ENCODE measurements at places on chromosomes 2 and 18.

DNA sequence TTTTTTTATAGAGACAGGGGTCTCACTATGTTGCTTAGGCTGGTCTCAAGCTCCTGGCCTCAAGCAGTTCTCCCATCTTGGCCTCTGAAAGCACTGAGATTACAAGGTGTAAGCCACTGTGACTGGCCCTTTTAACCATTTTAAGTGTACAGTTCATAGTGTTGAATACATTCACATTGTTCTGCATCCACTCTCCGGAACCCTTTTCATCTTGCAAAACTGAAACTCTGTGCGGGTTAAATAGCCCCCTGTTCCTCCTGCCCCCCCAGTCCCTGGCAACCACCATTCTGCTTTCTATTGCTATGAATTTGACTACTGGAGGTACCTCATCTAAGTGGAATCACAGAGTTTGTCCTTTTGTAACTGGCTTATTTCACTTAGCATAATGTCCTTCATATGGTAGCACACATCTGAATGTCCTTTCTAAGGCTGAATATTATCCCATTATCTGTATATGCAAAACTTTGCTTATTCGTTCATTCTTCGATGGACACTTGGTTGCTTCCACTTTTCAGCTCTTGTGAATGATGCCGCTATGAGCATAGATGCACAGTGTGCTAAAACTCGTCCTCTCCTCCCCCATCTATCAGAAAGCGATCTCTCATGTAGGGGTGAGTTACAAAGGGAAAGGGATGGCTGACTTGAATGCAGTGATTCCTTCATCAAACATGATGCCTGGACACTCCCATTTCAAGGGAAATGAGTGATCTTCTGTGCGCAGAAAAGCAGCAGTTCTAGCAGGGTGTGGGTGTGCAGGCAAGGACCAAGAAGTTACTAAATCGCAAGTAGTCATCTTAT is 30.2 kb downstream of the CABLES1 start:
- H3K27me3 ChIP-seq: peaks cover 43% of the 10 kb centered on the region
- no peaks in the 10 kb centered on the region for H3K36me3 ChIP-seq
- H3K27ac ChIP-seq: no peak overlapping the region
- H3K4me1 ChIP-seq: no peaks in the 10 kb centered on the region

DNA sequence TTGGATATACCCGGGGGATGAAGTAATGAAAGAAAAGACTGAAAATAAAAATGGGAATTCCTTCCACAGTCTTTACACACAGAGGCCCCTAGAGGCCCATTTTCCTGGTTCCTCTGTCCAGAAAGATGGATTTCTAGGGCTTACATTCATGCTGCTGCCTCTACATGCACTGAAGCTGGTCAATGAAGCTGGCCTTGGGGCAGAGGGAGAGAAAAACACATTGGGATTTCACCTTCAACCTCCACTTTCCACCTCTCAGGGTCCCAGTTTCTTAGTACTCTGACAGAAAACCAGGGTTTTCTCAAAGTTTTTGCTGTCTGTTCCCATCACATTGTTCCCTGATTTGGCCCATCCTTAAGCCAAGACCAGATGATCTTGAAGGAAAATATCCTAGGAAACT is 154.6 kb upstream of the ZSWIM2 start:
- H3K27ac ChIP-seq: no peak overlapping the region
- H3K27me3 ChIP-seq: no peaks in the 10 kb centered on the region
- no peak overlapping the region for H3K4me3 ChIP-seq
- H3K36me3 ChIP-seq: peaks cover 2% of the 10 kb centered on the region
- no peaks in the 10 kb centered on the region for H3K4me1 ChIP-seq

GRCh38 chr2:114949228-114949804 is 506.9 kb downstream of the DPP10 start:
- no peaks in the 10 kb centered on the region for H3K4me1 ChIP-seq
- no peaks in the 10 kb centered on the region for H3K27me3 ChIP-seq
- H3K36me3 ChIP-seq: no peaks in the 10 kb centered on the region
- H3K4me3 ChIP-seq: no peak overlapping the region
- no peak overlapping the region for H3K27ac ChIP-seq

DNA sequence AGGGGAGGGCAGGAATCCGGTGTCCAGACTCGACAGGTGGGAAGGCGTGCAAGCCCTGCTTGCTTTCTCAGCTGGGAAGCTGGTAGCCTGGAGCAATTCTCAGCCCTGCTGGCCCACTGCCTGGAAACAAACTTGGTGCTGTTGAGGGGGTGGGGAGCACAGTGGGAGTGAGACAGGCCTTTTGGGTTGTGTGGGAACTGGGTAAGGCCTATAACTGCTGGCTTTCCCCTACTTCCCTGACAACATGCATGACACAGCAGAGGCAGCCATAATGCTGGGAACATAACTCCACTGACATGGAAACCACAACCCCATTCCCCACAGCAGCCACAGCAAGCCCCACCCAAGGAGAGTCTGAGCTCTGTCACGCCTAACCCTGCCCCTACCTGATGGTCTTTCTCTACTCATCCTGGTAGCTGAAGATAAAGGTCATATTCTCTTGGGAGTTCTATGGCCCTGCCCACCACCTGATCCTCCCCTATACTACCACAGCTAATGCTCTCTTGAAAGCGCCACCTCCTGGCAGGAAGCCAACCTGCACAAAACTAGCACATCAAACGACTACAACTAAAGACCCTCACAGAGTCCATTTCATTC is 122.9 kb upstream of the ACVR1C start:
- H3K4me3 ChIP-seq: no peak overlapping the region
- H3K27me3 ChIP-seq: no peaks in the 10 kb centered on the region
- peaks cover 10% of the 10 kb centered on the region for H3K4me1 ChIP-seq
- H3K36me3 ChIP-seq: peaks cover 14% of the 10 kb centered on the region
- DNase-seq: no peak

DNA sequence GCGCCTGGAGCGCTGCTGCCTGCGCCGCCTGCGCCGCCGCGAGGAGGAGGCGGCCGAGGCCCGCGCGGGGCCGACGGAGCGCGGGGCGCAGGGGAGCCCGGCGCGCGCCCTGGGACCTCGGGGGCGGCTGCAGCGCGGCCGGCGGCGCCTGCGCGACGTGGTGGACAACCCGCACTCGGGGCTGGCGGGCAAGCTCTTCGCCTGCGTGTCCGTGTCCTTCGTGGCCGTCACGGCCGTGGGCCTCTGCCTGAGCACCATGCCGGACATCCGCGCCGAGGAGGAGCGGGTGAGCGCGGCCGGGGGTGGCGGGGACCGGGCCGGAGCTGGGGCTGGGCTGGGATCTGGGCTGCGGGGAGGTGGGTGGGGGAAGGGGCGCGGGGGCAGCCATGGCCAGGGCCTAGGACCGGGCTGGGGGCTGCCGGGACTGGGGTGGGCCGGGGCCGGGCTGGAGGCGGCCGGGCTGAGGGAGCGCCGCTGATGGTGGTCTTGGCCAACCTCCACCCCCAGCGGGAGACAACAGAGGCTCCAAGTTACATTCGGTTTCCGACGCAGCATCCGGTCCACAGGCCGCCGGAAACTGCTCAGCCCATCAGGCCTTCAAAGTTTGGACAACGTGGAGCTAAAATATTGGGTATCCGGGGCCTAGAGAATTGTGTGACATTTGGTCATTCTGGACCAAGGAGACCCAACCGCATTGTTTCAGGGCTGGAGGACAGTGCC is 66.4 kb downstream of the KCNG2 start:
- H3K27me3 ChIP-seq: peaks cover 3% of the 10 kb centered on the region
- peaks cover 2% of the 10 kb centered on the region for H3K36me3 ChIP-seq
- H3K4me3 ChIP-seq: no peak overlapping the region
- H3K4me1 ChIP-seq: no peaks in the 10 kb centered on the region
- H3K27ac ChIP-seq: no peak overlapping the region
- no peak for DNase-seq

- DNase-seq: no peak
- peaks cover 3% of the 10 kb centered on the region for H3K36me3 ChIP-seq
- H3K4me1 ChIP-seq: peaks cover 8% of the 10 kb centered on the region
- peaks cover 80% of the 10 kb centered on the region for H3K27me3 ChIP-seq
- no peak overlapping the region for H3K27ac ChIP-seq
- no peak overlapping the region for H3K4me3 ChIP-seq
Measured at GRCh38 chr2:237862528-237862895, 3.1 kb downstream of the RAMP1 start.

GRCh38 chr18:12890964-12891363 is 6.9 kb upstream of the PTPN2 start:
- no peak overlapping the region for H3K4me3 ChIP-seq
- DNase-seq: no peak
- H3K4me1 ChIP-seq: peaks cover 19% of the 10 kb centered on the region
- H3K27ac ChIP-seq: no peak overlapping the region
- H3K27me3 ChIP-seq: no peaks in the 10 kb centered on the region

DNA sequence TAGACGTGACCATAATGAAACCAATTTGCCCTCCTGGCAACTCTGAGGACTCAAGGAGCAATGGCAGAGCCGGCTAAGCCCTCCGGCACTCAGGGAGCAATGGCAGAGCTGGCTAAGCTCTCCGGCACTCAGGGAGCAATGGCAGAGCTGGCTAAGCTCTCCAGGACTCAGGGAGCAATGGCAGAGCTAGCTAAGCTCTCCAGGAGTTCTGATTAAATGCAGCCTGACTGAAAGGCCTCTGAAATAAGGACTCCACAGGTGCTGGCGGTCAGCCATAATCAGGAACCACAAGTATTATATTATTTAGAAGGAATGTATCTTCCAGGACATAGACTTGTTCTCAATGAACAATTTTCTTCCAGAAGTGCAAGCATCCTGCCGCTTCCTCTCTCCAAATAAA is 65.2 kb downstream of the C2orf76 start:
- H3K27ac ChIP-seq: no peak overlapping the region
- H3K4me3 ChIP-seq: no peak overlapping the region
- H3K4me1 ChIP-seq: no peaks in the 10 kb centered on the region
- no peak for DNase-seq
- no peaks in the 10 kb centered on the region for H3K27me3 ChIP-seq
- H3K36me3 ChIP-seq: no peaks in the 10 kb centered on the region

GRCh38 chr2:205658572-205658971 is 23.7 kb upstream of the NRP2 start:
- H3K4me3 ChIP-seq: no peak overlapping the region
- H3K4me1 ChIP-seq: no peaks in the 10 kb centered on the region
- H3K27ac ChIP-seq: no peak overlapping the region
- no peak for DNase-seq

GRCh38 chr2:172193331-172194089 is 90.8 kb upstream of the DLX2 start:
- H3K4me3 ChIP-seq: no peak overlapping the region
- peaks cover 6% of the 10 kb centered on the region for H3K4me1 ChIP-seq
- no peak overlapping the region for H3K27ac ChIP-seq
